ENCODE measurements at places on chromosomes 3 and 15. TPM values are rescaled to one million over a fixed set of nuclear protein-coding genes. Genes with fewer than 3 reads are reported as not detected.

Gene AADACL2
- total RNA-seq = not detected

Gene ABHD10
- 24.0 TPM for total RNA-seq

- no peak for DNase-seq
- H3K4me3 ChIP-seq = no peak overlapping the region
- H3K36me3 ChIP-seq = peaks cover 2% of the 10 kb centered on the region
Measured at GRCh38 chr3:9944271-9944670, 7.9 kb downstream of the PRRT3 start.

Gene RABL3
- 16.7 TPM for total RNA-seq

GRCh38 chr15:73937726-73938125, 11.5 kb downstream of the LOXL1 start:
- DNase-seq = no peak
- H3K27me3 ChIP-seq = no peaks in the 10 kb centered on the region
- peaks cover 17% of the 10 kb centered on the region for H3K4me1 ChIP-seq
- H3K27ac ChIP-seq = no peak overlapping the region

Gene KCNMB3
- 1.3 TPM for total RNA-seq

- H3K27ac ChIP-seq = no peak overlapping the region
- peaks cover 8% of the 10 kb centered on the region for H3K36me3 ChIP-seq
- no peak overlapping the region for H3K4me3 ChIP-seq
- no peaks in the 10 kb centered on the region for H3K27me3 ChIP-seq
Measured at GRCh38 chr15:78932258-78932808, 12.5 kb downstream of the CTSH start.

DNA sequence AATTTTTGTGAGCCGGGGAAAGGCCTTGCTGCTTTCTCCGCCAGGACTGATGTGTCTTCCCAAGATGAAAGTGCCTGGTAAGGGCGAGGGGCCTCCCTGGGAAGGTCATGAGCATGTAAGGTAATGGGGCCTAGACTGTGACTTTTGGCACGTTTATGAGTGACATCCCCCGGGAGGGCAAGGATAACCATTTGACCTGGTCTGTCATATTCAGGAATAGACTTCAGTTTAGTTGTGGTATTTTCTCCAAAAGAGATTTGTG, 631 bp upstream of the CNBP start:
- peak overlapping the region; percentile 93 for H3K27ac ChIP-seq
- H3K27me3 ChIP-seq = no peaks in the 10 kb centered on the region
- no peak for DNase-seq
- H3K36me3 ChIP-seq = peaks cover 3% of the 10 kb centered on the region

- H3K27me3 ChIP-seq = peaks cover 3% of the 10 kb centered on the region
- H3K27ac ChIP-seq = no peak overlapping the region
- H3K4me1 ChIP-seq = no peaks in the 10 kb centered on the region
- no peak overlapping the region for H3K4me3 ChIP-seq
- no peak for DNase-seq
Measured at GRCh38 chr15:47725906-47726305, 8.6 kb downstream of the SEMA6D start.
